ENCODE measurements at places on chromosomes 7 and 10.

GRCh38 chr10:102514487-102515311, 10.9 kb downstream of the SUFU start:
- DNase-seq: no peak

DNA sequence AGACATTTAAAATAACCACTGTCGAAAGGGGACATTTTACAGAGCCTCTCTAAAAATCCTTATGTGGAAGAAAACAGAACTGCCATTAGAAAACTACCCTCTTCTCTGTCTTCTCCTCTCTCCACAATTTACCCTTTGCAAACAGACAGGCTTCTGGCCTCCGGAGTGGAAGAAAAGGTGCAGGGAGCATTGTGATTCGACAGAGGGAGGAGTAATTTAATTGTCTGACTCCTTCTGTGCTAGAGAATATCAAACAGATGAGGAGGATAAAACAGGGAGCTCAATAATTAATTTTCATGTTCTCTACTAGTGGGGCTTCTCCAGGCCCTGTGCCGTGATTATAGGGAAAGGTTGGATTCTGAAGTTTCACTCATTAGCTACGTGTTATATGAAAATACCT, 615.5 kb upstream of the MKI67 start:
- DNase-seq: no peak

- DNase-seq: no peak
These were observed 5.1 kb downstream of the GNA12 start for GRCh38 chr7:2838873-2839578.

DNA sequence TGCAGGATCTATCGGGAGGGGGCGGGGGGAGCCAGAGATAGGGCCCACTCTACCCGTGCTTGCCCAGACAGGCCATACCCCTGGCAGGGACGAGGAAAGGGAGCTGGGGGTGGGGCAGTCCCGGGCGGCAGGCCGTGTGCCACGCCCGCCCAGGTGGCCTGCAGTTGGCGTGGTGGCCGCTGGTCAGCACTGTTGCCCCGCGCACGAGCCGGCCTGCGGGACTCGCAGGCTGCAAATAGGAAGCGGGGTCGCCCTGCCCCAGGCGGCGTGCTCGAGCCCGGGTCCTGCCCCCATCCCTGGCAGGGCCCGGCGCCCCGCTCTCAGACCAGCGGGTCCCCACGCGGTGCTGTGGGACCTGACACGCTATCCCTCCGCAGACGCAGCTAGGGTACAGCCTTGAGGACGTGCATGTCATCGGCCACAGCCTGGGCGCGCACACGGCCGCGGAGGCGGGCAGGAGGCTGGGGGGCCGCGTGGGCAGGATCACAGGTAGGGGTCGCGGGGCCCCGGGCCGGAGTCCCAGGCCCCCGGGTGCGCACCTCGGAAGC, 6.7 kb downstream of the PNLIPRP2 start:
- no peak for DNase-seq

GRCh38 chr7:76372984-76373833, 14.4 kb upstream of the YWHAG start:
- no peak for DNase-seq

DNA sequence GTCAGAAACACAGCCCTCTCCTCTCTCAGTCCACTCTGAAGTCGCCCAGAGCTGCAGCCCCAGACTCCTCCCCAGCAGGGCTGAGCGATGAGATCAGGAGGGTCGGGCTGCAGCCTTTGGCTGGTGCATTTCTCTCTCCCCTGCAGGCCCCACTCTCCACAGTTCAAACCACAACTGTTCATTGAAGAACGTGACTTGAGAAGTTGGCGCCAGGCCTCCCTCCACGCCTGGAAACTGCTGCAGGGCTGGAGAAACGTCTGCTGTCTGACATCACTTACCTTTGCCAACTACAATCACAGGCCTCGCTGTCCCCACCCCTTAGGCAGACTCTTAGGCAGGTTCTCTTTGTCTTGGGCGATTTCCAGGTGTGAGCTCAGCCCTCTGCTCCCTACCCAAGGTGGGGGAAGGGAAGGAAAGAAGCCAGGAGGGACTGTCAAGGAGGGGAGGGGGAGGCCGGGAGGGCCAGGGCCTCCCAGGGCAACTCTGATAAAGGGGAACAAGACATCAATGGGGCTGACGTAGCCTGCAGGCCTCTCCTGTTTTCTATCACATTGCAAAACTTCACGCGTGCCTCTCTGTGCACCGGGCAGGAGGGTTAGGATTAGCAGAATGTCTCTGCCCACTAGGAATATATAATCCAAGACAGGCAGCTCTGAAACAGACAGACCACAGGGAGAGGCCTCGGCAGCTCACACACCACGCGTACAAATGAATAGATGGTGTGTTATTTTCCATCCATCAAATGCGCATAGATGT, 32.7 kb downstream of the CALML5 start:
- no peak for DNase-seq

DNA sequence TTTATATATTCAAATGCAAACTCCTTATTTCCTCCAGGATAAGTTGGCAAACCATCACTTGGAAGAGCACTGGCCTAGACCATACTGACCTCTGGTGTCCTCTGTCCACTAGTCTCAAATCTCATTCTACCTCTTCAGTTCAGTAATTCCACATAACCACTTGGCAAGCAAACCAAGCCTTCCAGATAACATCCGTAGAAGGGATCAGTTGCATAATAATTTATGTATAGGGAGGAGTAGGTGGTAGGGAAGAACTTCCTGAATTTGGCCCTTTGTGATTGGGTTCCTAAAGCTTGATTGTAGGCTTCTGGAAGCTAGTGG, 55.0 kb downstream of the WAC start:
- no peak for DNase-seq

DNA sequence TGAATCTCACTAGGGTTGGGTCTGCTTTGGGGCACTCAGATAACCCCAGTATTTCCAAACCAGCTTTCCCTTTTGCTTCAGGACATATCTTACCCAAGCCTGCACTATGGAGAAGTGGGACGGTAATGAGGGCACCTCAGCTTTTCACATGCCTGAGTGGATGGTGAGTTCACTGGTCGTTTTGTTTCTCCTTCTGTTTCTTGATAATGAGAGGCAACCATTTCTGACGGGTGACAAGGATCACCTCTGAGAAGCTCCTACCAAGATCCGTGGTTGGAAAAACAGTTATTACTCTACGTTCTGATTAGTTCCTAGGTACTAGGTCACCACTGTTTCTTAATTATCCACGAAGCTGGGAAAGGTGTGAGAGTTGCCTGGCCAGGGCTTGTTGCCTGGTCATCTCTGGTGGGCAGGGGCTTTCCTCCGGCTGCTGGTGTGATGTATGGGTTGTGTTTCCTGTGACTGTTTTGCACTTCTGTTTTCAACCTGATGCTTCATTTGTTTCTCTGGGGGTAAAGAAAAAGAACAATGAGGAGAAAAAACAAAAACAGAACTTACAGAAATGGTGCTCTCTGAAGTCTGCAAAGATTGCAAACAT, 65.7 kb upstream of the STRIP2 start:
- no peak for DNase-seq

DNA sequence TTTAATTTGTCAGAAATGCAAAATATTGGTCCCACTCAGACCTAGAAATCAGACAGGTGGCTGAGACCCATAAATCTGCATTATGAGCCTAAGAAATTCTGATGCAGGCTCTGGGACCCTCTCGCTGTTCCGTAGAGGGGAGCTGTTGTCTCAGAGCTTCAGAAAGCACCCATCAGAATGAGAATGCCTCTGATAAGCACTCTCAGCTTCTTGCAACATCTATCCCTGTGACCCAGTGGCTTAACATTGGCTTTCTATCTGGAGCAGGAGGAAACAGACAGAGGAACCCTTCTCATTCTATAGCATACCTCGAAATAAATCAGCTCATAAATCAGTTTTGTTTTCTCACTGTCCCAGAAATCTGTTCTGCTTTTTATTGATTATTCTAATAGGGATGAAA, 184.6 kb upstream of the SP4 start:
- no peak for DNase-seq

DNA sequence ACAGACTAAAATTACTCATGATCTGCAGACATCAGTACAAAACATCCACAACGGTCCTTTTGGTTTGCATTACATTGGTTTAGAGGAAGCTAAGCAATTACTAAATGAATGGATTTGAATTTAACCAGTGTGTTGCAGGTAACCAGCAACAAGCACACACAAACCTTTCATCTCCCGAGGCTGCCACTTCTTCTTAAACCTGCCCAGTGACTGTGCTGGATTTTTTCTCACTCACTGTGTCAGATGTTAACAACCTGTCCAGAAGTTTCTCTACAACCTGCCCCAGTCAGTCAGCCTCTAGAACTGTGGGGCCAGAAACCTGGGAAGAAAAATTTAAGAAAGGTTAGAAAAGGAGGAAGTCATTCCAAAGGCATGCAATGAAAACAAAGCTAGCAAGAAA, 2.4 kb upstream of the MEOX2 start:
- no peak for DNase-seq

DNA sequence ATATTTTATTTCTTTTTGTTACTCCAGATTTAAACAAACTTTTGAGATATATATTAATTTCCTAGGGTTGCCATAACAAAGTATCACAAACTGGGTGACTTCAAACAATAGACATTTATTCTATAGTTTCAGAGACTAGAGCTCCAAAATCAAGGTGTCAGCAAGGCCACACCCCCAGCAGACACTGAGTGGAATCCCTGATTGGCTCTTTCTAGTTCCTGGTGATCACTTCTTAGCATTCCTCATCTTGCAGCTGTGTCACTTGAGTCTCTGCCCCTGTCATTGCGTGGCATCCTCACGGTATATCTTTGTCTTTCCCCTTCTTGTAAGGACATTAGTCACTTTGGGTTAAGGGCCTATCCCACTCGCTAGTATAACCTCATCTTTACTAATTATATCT, 7.6 kb upstream of the SLC26A3 start:
- no peak for DNase-seq

- DNase-seq: no peak
These were observed 127.4 kb downstream of the ZFAND4 start for GRCh38 chr10:45545150-45545549.

DNA sequence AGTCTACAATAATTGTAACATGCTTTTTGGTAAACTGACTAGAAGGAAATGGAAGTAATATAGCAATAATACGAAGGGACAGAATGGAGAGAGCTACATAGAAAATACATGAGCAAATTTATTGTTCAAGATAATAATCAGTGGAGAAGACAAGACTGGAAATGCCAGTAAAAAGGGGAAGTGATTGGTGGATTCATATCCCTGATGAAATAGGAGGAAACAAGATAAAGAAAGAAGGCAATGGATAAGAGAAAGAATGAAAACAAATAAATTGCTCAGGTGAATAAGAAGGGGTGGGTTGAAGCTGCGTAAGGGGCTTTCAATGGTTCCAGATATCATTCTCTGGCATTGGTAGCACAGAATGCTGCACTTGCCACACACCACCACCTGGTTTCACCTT, 135.9 kb downstream of the LRRN3 start:
- no peak for DNase-seq

- no peak for DNase-seq
These were observed 58.5 kb upstream of the ECHDC3 start for GRCh38 chr10:11683529-11684320.

DNA sequence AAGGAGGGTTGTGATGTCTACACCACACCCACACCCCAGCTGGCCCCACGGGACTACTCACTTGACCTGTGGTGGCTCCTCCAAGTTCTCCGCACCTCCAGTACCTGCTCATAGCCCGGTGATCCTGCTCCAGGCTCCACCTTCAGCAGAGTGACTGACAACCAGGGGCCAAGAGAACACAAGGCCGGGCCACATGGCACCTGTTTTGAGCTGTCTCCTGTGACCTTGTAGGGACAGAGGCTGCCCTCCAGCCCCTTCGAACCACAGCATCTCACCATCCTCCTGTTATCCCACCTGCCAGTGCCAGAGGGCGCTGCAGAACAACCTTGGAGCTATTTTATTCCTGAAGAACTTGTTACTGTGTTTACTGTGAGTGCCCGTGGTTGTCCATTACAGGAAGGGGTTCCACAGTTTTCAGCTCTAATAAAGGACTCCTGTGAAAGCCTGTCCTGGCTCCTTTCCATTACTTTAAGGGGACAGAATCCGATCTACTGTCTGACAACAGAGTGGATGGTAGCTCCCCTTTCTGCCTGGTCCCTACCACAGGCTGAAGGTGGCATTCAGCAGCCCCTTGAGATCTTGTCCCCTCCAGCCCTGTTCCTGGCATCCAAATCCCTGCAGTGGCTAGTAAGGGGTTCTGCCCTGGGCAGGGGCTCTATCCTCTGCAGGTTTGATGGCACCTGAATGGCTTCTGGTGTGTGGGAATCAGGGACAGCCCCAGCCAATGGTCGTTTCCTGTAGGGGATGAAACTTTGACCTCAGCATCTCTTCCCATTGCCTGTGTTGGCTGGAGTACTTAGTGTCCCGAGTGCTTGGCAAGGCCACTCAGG, 50.8 kb downstream of the C10orf120 start:
- DNase-seq: no peak

GRCh38 chr10:2011106-2011716, 273.9 kb upstream of the ADARB2 start:
- DNase-seq: no peak

DNA sequence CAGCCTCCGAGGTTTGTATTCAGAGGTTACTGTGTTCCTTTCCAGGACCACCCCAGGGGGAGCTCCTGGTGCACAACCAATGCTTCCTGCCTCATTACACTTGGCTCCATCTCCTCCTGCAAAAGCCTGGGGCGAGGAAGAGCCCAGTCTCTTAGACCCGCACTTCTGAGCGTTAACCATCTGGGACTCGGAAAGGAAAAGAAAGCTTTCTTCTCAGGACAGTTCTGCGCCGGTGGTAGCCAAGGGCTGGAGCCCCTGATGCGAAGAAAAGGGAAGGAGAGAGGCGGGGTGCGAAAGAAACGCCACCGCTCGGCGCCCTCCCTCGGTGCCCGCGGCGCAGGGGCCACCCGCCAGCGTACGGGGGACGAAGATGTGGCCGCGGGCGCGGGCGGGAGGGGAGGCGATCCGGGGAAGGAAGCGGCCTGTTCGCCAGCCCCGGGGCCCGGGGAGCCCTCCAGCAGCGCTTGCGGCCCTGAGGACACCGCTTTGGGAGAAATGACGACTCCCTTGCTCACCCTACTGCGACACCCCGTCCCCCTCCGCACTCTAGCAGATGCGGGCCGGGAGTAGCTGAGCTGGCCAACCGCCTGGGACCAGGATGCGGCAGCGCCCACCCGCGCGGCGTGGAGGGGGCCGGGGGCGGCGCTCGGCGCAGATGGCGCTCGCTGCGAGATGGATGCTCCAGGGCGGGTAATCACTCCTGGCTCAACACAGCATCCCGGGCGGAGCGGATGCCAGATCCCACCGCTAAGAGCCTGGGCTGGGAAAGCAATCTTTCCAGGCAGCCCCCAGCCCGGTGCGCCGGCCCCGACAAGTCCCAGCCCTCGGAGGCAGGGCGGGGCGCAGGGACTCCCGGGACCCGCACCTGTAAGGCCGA, 1.3 kb downstream of the NRCAM start:
- DNase-seq: peak; percentile 70

DNA sequence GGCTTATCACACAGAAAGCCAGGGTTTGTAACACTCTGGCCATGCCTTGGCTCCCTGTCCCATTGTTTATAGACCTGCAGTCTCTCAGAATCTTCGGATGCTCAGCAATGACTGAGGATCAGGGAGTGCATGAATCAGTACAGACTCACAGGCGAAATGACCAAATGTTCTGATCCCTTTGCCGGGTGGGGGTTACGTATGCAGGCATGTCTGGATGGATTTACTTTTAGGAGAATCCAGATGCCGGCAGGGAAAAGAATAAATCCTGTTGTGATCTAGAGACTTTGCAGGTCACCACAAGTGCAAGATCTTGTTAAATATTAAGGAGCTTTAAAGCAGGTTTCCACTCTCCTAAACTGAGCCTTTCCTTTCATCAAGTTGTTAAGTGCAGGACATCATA, 149.5 kb downstream of the SFMBT2 start:
- DNase-seq: no peak

- DNase-seq: no peak
These were observed 68.5 kb downstream of the MICU1 start for GRCh38 chr10:72557362-72557761.

Data from activated CD8-positive, alpha-beta memory T cell treated with anti-CD3 and anti-CD28 coated beads for 24 hours (primary cell).